ENCODE measurements at places on chromosomes 11 and 22.

DNA sequence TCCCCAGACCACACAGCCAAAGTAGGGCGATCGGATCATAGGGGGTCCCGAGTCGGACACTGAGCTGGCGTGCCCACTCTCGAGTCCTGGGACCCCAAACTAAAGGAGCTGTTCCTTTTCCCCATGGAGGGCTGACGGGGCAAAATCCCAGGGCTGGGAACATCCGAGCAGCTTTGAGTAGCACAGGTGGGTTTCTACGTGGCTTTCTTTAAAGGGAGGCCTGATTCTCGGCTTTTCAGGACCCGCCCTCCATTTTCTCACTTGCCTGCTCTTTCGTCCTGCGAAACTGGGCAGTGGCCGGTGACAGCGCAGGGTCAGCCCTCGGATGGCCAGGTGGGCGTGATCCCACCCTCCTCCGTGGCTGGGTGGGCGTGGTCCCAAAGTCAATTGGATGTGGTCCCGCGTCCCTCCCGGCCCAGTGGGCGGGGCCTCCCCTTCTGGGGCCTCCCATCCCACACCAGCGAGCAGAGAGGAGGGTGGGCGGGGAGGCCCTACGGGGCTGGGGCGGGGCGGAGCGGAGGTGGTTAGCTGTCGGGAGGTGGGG lies 17.5 kb upstream of the TXNRD2 start:
- no peak for DNase-seq

GRCh38 chr11:13769188-13769587 lies 100.7 kb downstream of the FAR1 start:
- DNase-seq: no peak

DNA sequence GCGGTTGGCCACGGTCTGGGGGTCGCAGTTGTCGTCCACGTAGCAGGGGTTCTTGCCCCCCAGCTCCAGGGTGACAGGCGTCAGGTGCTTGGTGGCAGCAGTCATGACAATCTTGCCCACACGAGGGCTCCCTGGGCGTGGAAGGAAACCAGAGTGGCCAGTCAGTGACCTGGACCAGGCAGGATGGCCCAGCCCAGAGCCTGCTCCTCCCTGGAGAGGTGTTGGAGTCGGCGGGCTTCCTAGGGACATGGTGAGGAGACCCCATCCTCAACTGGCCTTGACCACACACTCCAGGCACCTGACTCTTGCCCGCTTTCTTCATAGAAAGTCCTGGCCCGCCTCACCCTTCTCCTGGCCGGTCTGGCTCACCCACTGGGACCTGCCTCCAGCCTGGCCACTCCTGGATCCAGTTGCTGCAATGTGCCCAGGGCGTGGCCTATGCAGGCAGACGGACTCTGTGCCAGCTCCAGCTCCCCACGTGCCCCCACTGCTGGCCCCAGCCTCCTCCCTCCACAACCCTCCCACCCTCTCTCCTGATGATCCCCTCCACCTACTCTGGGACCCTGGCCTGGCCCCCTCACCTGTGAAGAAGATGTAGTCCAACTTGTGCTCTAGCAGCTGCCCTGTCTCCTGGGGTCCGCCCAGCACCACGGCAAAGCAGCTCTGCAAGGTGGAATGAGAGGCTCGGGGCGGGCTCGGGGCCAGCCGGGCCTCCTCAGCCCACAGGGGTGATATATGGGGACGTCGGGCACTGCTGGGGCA lies 8.7 kb downstream of the ALDH3B2 start:
- no peak for DNase-seq

- no peak for DNase-seq
Measured at GRCh38 chr22:32063701-32064100, 20.6 kb downstream of the SLC5A1 start.

DNA sequence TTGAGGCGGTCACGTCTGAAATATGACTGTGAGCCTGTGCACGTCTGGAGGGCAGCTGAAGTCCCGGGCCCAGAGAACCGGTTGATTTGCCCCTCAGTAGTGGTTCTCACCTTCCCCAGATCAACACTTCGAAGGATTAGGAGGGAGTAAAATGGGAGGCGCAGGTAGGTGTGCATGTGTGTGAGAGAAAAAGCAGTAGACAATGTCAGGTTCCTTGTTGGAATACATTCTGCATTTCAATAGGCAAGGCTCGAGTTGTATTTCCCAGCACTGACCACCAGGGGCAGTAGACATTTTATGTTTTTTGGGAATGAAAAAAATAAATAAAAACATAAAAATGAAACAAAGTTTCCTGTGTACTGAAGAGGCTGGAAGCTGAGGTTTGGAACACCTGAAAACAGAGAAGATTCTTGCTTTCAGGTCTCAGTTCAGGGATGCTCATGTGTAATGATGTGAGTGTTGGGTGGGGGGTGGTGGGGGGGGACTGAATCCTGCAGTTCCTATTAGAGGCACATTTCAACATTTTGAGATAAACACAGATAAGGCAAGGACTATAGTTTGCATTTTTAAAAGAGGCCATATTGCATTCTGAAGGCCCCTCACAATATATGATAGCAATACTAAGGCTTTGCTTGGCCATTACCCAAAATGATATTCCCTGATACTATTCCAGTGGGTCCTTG lies 333.9 kb downstream of the CADM1 start:
- DNase-seq: no peak

- no peak for DNase-seq
Measured at GRCh38 chr11:125369808-125370207, 126.3 kb downstream of the FEZ1 start.

GRCh38 chr11:71301858-71302533 lies 49.6 kb upstream of the SHANK2 start:
- DNase-seq: no peak
